ENCODE measurements at places on chromosomes 4 and X.

GRCh38 chrX:39361736-39362135 lies 560.5 kb downstream of the MID1IP1 start:
- no peak for DNase-seq

GRCh38 chr4:84319124-84319523 lies 180.0 kb downstream of the NKX6-1 start:
- no peak for DNase-seq

GRCh38 chrX:7146703-7147412 lies 654 bp upstream of the STS start:
- peak; percentile 9 for DNase-seq

- no peak for DNase-seq
These were observed 82.8 kb upstream of the NKX1-1 start for GRCh38 chr4:1488831-1489638.

GRCh38 chr4:76745240-76745639 lies 152.7 kb downstream of the SOWAHB start:
- DNase-seq = no peak

DNA sequence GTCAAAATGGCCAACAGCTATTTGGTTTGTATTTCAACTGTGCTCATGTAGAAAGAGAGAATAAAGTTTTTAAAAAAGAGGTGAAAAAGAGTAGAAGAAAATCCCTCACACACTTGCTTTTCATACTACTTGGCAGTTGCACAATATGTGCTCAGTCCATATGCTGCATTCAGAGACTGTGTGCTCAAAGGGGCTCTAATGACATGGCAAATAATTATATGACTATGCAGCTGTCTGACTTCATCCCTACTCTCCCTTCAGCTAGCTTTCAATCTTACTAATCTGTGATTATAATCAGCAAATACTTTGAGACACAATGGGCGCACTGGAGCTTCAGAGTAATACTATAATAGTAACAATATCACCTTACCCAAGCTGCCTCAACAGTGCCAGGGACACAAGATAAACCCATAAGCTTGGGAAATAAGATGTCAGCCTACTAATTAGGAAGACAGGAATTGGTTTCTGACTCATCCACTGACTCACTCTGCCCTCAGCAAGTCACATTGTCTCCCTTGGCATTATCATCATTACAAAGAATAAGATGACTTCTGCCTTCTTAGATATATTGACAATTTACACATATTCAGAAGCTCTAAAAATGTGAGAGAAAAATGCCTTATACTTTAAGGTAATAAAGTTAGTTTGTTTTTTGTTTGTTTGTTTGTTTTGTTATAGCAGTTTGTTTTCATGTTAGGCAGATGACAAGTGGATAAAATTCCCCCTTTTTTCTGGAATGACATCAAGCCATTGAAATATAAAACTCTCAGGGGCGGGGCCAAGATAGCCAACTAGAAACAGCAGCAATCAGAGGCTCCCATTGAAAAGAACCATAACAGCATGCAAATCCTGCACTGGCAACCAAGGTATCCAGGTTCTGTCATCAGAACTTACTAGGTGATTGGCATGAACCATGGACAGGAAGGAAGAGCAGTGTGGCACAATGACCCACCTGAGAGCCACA lies 311.6 kb downstream of the FAM133A start:
- DNase-seq = no peak

DNA sequence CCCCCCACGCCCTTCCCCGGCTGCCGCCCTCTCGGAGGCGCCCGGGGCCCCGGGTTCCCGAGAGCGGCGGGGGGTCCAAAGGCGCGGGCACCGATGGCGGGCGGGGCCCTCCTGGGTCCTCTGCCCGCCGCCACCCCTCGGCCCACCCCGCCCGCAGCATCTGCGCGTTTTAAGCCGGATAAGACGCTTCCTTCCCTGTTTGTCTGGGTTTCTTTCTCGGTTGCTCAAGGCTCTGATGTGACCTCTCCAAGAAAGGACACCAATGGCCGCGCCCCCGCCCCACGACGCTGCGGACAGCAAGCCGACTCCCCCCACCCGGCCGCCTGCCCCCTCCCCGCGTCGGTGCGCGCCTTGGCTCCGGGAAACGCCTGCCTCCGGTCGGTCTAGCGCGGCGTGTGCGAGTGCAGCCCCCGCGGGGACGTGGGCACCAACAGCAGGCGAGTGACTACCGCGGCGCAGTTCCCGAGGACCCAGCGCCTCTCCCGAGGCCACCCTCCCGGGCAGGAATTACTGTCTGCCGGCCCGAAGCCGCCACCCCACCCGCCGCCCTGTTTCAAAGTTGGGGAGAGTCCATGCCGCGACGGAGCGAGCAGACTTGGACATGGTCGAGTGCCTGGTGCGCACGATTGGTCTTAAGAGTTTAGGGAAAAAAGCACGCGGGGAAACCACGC lies 21.1 kb upstream of the HMX1 start:
- no peak for DNase-seq

DNA sequence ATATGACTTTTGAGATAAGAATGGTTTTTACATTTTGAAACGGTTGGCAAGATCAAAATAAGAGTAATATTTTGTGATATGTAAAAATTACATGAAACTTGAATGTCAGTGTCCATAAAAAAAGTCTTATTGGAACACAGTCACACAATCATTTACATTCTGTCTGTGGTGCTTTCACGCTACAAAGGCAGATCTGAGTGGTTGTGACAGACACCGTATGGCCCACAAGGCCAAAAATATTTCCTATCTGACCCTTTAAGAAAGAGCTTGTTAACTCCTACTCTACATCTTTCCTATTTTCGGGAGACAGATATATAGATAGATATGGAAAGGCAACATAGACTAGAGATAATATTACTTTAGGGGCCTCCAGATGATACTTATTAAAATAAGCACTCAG lies 101.9 kb downstream of the EFHC2 start:
- no peak for DNase-seq

- no peak for DNase-seq
These were observed 466.6 kb downstream of the INPP4B start for GRCh38 chr4:142379277-142380051.

DNA sequence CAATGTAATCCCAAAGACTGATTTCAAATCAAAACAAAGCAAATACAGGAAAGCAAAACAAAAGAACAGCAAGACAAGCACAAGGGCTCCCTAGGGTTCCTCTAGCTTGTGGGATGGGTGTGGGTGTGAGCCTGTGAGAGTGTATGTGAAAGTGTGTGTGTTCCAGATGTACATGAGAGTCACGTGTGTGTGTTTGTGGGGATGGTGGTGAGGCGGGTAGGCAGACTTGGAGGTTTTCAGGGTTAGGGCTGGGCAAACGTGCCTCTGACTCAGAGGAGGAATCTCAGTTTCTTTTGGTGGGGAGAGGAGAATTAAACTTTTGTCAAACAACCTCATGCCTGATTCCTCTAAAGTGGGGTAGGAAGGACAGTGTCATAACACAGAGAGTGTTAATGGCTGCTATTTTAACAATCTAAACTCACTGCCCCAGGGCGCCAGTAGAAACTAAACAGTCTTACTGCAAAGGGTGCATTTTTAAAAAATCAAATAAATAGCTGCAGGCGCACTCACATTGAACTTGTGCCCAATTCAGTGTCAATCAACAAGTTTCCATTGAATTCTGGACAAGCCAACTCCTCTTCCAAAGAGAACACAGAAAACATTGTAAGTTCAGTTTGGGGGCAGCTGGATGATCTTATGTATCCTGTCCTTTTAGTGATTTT lies 51.8 kb downstream of the CHRDL1 start:
- no peak for DNase-seq

- DNase-seq = no peak
These were observed 71.3 kb upstream of the SPRY1 start for GRCh38 chr4:123325241-123325681.

DNA sequence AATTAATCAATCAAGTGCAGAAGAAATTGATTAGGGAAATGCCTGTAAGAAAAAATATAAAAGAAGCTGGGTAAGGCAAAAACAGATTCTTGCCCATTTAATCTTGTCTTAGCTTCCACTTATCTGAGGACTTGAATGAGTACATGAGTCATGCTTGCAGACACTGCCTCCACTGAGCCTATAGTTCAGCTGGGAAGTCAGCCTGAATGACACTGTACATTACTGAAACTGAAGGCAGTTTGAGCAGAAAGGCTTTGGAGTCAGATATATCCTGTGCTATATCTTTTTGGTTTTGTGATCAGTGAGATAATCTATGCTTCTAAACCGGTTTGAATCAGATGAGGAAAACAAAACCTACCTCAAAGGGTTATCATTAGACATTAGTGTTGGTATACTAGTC lies 61.3 kb downstream of the NUDT11 start:
- DNase-seq = no peak

DNA sequence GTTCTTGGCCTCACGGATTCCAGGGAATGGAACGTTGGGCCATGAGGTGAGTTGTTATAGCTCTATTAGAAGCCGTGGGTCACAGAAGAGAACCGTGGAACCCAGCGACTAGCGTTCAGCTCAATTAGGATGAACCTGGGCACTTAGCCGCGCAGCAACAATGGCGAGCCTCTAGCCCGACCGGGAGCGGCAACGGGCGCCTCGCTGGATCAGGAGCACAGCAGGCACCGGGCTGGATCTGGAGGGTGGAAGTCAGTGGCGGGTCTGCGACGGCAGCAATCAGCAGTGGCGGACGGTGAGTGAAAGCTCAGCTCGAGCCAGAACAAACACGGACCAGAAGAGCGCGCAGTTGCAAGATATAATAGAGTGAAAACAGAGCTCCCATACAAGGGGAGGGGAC lies 34.2 kb downstream of the AGA start:
- DNase-seq = no peak

GRCh38 chrX:106177106-106177981 lies 9.2 kb downstream of the PWWP3B start:
- DNase-seq = no peak

DNA sequence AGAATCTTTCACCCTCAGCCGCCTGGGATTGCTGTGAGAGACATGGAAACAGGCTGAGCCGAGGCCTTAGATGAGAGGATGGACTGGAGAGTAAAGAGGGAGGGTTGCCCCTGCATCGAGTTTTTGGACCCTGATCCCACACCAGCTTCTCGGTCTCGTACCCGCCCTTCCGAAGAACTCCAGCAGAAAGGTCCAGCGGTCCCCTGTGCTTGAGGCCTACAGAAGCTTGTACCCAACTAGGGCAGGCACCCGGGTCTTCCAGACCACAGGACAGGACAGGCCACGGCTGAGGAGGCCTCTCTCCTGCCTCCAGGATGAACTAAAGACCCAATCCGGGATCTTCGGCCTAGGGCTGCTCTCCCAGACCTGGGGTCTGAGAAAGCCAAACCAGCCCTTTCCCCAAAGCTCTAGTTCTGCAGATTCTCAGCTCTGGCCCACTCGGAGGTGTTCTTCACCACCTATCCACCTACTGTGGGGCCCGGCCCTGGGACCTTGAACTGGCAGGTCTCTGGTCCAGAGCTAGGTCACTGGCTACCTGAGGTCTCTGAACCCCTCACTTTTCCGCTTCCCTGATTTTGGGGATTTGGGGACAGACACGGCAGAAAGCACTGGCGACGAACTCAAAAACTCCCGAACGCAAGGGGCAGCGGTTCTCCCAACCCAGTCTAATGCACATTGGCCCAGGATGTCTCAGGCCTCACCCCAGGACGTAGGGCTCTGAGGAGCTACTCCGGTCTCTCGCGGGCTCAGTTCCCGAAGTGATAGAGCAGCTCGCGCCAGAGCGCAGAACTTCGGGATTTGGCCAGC lies 1.1 kb downstream of the NKX3-2 start:
- DNase-seq = no peak

- DNase-seq = no peak
These were observed 202.3 kb downstream of the NDST4 start for GRCh38 chr4:114911111-114911510.

GRCh38 chr4:19580095-19580494 lies 671.6 kb upstream of the SLIT2 start:
- DNase-seq = no peak

- DNase-seq = peak; percentile 62
These were observed 35.1 kb downstream of the FAM114A1 start for GRCh38 chr4:38902695-38903094.

- DNase-seq = no peak
These were observed at the start of gene FAM114A1 for GRCh38 chr4:38867478-38868058. FAM114A1 (plus strand) TSS chr4:38867806; CDS start chr4:38878079, 10,273 bp downstream.

GRCh38 chr4:41628936-41629335 lies 91.0 kb downstream of the LIMCH1 start:
- no peak for DNase-seq

- peak; percentile 47 for DNase-seq
These were observed 8.7 kb downstream of the KIAA1210 start for GRCh38 chrX:119118780-119119395.

DNA sequence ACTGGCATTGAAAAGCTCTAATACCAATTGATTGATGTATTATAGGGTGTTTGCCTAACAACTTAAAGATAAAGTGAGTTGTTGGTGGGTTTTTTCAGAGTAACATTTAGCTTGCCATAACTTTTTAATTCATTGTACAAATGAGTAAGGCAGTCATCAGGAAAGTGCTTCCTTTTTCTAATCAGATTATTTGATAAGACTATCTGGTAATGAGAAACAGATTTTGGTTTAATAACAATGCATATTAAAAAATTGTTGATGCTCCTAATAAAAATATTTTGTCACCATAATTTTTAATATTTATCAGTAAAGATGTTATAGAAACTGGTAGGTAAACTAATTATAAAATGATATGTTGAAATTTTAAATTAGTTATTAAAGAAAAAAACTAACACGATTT lies 51.3 kb downstream of the BLTP1 start:
- DNase-seq = no peak

DNA sequence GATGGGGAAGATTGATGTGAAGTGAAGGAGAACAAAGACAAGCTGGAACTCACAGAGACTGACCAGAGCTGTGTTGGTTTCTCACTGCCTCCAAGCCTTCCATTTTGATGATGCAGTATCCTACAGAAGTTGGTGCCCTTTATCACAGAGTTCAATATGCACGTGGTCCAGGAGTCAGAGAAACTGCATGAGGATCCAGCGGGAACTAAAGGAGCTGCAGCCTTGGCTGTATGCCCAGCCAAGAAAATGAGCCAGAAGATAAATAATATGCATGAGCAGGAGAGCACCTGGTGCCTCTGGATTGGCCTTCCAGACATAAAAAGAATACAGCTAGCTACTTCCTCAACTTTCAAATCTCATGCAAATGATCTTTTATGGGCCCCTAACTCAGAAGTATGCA lies 44.3 kb upstream of the DCLK2 start:
- no peak for DNase-seq

- DNase-seq = no peak
These were observed 173.4 kb downstream of the SCFD2 start for GRCh38 chr4:53192496-53192895.

DNA sequence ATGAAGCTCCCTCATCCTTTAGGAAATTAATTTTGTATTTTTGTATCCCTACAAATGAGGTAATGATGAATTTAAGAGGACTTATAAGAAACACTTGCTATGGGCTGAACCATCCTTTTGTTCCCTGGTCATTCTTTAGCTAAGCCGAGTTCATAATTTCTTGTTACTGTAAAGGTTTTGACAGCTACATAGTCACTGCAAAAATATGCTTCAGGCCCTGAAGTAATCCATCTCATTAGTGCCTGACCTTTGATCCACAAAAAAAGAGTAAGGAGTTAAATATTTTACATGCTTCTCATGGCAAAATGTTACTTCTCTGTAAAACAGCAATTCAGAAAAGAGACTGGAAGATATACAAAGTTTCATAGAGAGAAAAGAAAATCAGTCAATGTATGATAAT lies 290.6 kb upstream of the SLIT2 start:
- DNase-seq = no peak

GRCh38 chr4:145041378-145041777 lies 56.6 kb downstream of the ANAPC10 start:
- no peak for DNase-seq

GRCh38 chrX:47568656-47569295 lies 7.8 kb downstream of the ARAF start:
- DNase-seq = peak; percentile 54
